T47D (cell line): ENCODE measurements at places on chromosomes 12 and 14.

- DNase-seq = no peak
These were observed 138.5 kb downstream of the ANO2 start for GRCh38 chr12:5806371-5807089.

DNA sequence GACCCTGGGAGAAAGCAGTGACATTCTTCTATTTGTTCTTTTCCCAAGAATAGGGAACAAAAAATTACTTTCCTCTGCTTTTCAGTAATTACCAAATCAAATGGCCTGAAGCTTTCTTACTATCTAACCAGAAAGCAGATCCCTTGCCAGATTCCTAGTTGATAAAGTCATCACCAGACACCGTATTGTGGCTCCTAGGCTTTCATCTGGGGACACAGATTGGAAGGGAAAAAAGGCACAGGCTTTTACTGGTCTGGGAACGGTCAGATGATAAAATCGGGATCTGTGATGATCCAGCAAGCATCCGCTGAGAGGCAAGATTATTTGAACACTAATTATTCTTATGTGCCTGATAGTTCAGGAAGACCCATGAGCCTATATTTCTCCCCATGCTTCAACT is 79.1 kb upstream of the BCL2L14 start:
- no peak for DNase-seq

DNA sequence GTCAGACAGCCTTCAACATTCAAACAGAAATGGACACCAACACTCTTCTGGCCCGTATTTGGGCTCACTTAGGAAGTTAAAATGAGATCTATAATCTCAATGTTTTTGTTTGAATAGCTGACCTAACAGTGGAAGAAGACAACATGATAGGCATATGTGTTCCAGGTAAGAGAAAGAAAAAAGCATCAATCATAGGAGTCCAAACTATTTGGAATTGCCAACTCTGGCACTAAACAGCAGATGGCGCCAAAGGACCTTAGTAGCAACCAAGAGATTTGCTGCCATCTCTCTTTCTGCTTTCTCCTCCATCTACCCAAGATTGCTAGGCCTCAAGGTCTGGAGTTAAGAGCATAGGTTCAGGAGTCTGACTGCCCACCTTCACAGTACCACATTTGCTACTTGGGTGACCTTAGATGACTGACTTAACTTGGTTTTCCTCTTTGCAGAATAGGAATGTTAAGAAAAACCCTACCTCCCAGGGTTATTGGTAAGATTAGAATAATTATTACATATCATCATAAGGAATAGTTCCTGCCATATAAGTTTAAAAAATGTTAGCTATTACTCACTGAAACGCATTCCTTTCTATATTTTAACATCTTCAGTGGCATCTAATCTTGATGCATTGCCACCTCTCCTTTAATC is 30.2 kb downstream of the PEX5 start:
- peak; percentile 1 for DNase-seq

- no peak for DNase-seq
These were observed 2.9 kb upstream of the TDRD9 start for GRCh38 chr14:103925316-103925715.

GRCh38 chr14:55374771-55375170 is 36.9 kb downstream of the ATG14 start:
- no peak for DNase-seq

DNA sequence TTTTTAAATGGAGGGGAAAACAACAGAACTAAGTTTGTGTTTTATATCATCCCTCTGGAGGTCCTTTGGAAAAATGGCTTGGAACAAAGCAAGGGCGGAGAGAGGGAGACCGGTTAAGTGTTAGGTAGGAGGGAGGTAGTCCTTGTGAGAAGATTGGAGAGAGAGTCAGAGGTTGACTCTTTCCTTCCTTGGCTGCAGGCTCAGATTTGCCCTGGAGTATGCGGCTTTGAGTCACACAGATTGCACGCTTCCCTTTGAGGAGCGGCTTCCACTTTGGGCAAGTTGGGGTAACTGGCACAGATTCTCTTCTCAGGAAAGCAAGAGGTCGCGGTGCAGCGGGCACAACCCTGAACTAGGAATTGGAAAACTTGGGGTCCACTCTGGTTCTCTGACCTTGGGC is 9.9 kb downstream of the SOCS2 start:
- DNase-seq = no peak

GRCh38 chr12:67068204-67068731 is 200.9 kb upstream of the CAND1 start:
- peak; percentile 15 for DNase-seq

DNA sequence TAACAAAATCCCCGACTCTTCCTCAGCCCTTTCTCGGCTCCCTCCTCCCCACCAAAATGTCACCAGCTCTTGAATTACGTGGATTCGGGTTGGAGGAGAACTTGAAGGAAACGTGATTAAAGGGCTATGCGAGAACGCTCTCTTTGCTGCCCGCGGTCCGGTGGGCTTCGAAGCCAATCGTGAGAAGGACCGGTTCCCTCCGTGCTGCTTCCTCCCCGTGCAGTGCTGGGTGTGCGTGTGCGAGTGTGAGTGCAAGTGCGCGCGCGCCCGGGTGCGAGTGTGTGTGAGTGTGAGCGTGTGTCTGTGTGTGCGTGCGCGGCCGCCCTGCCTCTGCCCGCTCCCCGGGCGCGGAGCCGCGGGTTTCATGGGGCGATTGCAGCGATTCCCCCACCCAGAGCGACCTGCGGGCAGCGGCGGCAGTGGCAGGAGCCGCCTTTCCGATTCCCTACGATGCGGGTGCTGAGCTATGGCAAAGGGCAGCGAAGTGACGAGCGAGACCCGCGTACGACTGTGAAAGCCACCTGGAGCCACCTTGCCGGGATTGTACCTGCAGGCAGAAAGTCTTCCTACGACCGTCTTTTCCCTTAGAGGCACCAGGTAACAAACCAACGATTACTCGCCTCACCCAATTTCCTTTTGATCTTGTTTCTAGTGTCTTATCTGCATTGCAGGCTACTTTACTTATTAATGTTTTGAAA is 1.4 kb downstream of the LRFN5 start:
- no peak for DNase-seq

- DNase-seq = no peak
These were observed 79.8 kb downstream of the CCDC88C start for GRCh38 chr14:91337699-91338335.

DNA sequence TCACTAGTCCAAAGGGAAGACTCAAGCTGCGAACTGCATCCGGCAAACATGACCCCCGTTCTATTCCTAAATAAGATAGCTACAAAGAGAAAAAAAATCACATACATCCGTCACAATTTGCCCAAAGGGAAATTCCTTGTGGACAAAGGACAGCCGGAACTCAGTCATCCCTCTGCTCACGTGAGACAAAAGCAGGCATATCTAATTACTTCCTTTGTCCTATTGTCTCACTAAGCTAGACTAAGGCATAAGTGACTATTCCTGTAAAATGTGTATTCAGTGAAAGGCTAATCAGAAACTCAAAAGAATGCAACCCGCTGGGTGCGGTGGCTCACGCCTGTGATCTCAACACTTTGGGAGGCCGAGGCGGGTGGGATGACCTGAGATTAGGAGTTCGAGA is 27.2 kb upstream of the NINJ2 start:
- DNase-seq = no peak

DNA sequence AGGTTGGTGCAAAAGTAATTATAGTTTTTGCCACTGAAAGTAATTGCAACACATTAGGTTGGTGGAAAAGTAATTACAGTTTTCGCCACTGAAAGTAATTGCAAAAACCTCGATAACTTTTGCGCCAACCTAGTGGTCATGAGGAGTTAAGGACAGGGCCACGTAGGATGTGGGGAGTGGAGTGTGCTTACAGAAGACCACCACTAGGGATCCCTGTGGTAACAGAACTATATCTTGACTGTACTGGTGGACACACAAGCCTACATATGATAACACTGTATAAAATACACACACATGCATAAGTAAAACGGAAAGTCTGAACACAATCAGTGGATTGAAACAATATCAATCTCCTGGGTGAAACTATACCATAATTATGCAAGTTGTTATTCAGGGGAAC is 187.4 kb upstream of the ABCD2 start:
- no peak for DNase-seq

GRCh38 chr12:88952562-88952942 is 372.3 kb upstream of the KITLG start:
- no peak for DNase-seq

GRCh38 chr14:73833034-73833433 is 18.6 kb upstream of the PTGR2 start:
- DNase-seq = no peak

- no peak for DNase-seq
These were observed at the start of gene LAG3 for GRCh38 chr12:6772331-6772695. Gene LAG3 (plus strand): TSS chr12:6772520. CDS start chr12:6772853, 333 bp downstream.

GRCh38 chr12:64618953-64619590 is 8.8 kb downstream of the RASSF3 start:
- no peak for DNase-seq

- DNase-seq = no peak
These were observed 948.9 kb upstream of the FLRT2 start for GRCh38 chr14:84581041-84581440.

GRCh38 chr14:99670361-99671234 is 13.5 kb upstream of the CYP46A1 start:
- no peak for DNase-seq

- no peak for DNase-seq
These were observed 178.2 kb upstream of the HIF1A start for GRCh38 chr14:61516964-61517653.

DNA sequence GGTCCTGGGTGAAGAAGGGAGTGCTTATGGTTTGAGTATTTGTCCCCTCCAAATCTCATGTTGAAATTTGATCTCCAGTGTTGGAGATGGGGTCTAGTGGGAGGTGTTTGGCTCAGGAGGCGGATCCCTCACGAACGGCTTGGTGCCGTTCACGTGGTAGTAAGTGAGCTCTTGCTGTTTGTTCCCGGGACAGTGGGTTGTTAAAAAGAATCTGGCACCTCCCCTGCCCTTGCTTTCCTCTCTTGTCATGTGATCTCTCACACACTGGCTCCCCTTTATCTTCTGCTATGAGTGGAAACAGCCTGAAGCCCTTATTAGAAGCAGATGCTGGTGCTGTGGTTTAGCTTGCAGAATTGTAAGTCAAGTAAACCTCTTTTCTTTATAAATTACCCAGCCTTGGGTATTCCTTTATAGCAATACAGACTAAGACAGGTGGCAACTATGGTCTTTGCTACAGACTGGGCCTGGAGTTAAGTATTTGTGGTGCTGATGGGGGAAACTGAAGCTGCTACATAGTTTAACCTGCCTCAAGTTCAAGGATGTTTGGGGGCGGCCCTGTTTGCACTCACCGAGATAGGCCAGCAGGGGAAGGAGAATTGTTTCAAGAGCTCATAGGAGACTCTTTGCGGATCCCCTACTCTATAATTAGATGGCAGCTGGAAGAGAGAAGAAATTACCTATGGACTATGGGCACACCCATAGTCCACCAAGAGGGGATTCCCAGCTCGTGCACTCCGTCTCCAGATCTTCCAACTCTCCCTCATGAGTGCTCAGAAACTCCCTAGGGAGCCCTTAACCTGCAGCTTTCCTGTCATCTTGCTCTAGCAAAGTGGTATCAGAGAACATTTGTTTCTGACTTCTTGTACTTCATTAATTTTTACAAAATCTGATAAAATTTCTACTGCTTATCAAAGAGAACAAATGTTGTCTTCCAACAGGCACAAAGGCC is 164.6 kb downstream of the SLC15A5 start:
- DNase-seq = no peak

DNA sequence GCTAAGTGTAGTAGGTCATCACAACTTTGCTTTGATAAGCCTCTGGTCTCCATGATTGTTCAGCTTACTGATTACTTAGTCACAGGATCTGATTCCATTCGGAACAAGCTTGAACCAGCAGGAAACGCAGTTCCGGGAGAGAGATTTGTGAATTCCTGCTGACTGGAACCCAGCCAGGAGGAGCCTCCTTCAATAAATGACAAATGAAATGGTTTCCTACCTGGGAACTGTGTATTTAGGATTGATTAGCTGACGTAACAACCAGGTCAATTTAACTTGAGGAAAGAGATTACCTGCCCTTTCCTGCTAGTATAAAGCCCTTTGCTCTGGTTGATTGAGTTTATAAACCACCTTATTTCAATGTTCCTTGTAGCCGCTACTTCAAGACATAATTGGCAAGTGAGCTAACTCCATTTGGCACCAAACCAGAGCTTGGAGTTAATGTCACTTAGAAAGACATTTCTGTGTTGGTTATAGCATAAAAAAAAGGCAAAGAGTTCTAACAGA is 35.1 kb upstream of the KCNH3 start:
- no peak for DNase-seq

DNA sequence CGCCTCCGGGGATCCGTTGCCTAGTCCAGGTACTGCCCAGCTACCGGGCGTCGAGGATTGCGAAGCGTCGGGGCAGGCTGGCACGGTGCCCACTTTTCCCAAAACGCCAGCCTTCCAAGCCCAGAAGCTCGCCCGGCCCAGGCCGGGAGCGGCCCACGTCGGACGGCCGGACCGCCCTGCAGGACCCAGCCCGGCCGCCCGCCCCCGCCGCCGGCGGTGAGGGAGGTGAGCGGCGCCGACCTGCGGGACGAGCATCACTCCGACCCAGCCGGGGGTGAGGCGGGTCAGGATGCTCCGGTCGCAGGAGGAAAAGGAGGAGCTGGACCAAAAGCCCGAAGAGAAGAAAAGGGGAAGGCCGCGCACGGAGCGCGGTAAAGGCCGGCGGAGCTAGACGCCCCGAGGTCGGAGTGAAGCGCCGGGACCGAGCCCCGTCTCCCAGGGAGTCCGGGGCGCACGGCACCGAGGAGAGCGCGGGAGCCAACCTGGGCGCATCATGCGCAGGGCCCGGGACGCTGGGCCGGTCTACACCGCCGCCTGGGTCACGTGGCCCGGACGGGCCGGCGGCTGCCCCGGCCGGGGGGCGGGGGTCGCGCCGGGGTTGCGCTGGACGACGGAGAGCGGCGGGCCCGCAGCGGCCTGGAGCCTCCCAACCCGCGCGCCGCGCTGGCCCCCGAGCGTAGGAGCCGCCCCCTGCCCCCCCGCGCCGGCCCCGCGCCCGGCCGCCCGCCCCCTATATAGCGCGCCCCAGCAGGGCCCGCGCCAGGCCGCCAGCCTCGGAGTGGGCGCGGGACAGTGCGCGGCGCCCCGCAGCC is at the start of gene AQP5:
Gene AQP5 (plus strand): TSS at position 762 of the 812 bp plus-strand sequence. CDS start 146 bp downstream, outside the sequence.
- no peak for DNase-seq

DNA sequence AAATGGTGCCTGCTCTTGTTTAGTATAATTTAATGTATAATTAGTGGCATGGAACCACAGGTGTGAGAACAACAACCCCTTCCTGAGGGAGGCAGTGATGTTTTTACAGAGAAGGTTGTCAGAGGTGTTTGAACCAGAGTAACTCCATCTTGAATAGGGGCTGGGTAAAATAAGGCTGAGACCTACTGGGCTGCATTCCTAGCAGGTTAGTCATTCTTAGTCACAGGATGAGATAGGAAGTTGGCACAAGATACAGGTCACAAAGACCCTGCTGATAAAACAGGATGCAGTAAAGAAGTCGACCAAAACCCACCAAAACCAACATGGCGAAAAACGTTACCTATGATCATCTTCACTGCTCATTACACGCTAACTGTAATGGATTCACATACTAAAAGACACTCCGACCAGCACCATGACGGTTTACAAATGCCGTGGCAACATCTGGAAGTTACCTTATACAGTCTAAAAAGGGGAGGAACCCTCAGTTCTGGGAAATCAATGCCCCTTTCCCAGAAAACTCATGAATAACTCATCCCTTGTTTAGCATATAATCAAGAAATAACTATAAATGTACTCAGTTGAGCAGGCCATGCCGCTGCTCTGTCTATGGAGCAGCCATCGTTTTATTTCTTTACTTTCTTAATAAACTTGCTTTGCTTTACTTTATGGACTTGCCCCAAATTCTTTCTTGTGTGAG is 47.8 kb upstream of the LTA4H start:
- DNase-seq = no peak

- no peak for DNase-seq
These were observed 29.5 kb downstream of the ANO2 start for GRCh38 chr12:5915511-5915910.
